CD8-positive, alpha-beta memory T cell (primary cell): ENCODE measurements at places on chromosomes 3 and 15.

- no peak for DNase-seq
Measured at GRCh38 chr3:27185231-27185989, 183.8 kb downstream of the NEK10 start.

DNA sequence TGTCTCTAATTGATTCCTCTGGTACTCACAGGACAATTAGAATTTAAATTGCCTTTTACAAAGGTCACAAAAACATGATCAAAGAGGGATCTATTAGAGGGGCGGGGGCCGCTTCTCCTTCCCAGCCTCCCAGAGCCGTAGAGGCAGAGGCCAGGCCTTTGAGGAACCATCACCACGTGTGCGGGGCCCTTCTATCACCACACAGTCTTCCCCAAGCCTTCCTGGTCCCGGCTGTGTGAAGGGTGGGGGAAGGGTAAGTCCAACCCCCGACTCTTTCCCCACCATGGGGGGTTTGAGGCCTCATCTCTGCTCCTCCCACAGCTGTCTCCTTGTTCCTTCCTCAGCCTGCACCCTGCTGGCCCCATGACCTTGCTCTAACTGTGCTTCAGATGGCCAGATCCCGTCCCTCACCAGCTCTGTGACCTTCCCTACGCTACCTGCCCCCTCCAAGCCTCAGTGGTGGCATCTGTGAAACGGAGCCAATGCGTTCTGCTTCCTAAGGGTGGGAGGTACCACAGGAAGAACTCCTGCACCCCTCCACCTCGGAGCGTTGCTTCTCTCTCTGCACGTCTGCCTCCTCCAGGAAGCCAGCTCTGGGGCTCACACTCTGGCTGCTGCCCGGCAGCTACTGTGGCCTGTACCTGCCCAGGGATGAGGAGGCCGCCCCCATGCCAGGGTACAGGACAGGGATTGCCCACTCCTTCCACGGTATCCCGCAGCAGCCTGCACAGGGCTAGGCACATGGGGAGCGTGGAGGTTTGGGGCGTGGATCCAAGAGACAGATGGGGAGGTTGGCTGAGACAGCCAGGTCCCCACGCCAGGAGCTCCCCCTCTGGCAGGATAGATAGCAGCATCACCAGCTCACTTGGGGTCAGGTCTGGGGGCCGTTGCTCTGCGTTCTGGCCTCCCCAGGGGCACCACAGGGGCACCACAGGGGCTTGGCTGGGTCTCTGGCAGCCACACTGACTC lies 83.8 kb downstream of the LINGO1 start:
- no peak for DNase-seq

- DNase-seq, result no peak
Measured at GRCh38 chr3:81742581-81742980, 18.9 kb downstream of the GBE1 start.

DNA sequence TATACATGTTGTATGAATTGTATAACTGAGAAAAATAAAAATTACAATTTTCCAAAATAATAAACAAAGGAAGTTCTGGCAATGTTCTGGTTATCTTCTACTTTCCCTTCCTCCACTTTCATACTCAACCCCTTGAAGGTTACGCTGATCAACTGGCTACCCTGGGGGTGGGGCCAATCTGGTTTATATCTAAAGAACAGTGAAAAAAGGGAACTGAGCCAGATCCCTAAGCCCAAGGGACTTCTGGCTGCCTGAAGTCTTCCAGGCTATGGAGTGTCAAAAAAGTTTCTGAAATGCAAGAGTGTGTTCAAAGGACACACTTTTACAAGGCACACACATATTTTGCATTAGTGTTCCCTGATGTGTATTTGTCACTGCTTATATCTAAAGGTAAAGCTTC lies 591.9 kb downstream of the ROBO1 start:
- DNase-seq, result no peak

DNA sequence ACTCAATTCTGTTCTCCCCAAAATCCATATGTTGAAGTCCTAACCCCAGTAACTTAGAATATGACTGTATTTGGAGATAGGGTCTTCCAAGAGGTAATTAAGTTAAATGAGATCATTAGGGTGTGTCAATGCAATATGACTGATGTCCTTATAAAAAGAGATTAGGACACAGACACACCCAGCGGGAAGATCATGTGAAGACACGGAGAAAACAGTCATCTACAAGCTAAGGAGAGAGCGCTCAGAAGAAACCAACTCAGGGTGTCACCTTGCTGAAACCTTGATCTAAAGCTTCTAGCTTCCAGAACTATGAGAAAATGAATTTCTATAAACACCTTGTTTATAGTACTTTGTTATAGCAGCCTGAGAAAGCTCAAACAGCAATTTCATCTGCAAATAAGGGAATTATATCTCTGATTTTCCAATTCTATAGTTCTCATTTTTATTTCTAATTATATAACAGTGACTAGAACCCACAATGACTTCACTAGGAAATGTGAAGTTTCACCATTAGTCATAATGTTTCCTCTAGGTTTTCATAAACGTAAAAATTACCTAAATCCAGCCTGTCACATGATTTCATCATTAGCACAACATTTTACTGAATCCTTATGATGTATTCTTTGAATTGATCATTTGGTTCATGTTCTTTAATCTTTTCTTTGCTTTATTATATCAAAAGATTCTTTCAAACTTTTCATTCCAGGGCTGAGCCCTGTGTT lies 459.1 kb upstream of the MDFIC2 start:
- DNase-seq, result no peak

DNA sequence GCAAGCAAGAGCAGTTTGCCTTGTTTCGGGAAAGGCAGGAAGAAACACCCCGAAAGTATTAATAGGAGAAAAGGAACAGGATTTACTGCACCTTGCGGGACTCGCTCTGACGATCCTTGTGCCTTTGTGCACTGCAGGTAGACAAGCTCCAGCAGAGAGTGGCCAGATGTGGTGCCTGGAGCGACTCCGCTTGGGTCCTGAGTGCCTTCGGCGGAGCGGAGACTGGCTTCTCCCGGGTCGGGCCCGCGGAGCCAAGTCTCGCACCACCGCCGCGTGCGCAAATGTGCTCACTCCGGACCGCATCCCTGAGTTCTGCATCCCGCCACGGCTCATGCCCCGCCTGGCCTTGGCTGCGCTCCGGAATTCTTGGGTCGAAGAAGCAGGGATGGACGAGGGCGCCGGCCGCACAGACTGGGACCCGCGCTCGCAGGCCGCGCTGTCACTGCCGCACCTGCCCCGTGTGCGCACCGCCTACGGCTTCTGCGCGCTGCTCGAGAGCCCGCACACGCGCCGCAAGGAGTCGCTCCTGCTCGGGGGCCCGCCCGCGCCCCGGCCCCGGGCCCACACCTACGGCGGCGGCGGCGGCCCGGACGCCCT lies 769 bp downstream of the C2CD4A start:
- DNase-seq, result peak; percentile 4

DNA sequence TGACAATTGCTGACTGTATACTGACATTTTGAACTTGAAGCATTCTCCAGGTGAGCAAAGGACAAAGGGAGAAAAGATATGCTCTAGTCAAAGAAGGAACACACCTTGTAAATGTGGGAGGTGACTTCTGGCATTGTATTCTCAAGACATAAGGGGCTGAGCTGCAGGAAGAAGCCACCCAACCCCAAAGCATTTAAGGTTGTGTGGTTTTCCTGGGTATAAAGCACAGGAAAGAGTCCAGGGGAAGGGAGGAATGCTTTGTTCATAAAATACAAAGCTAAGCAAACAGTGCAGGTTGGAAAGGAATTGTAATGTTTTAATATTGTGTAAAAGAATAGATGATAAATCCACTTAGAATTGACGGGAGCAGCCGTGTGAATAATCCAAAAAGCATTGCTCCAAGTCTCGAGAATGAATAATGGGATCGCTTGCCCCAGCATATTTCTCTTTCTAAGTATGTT lies 102.4 kb upstream of the LRIG1 start:
- no peak for DNase-seq

DNA sequence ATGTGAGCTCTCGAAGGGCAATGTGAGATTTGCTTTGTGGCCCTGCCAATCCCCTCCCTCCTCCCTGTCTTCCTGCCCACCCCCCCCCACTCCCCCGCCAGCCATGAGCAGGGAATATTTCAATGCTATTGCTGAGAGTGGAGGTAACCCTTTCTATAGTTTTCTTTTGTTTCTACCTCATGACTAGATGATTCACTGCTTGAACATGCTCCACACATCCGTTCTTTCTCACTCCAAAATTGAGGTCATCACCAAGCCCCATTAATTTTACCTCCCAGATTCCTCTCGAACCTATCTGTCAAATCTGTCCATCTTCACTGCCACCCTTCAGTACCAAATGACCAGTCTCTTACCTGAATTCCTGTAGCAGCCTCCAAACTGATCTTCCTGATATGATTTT lies 12.2 kb downstream of the ZNF774 start:
- DNase-seq, result no peak

DNA sequence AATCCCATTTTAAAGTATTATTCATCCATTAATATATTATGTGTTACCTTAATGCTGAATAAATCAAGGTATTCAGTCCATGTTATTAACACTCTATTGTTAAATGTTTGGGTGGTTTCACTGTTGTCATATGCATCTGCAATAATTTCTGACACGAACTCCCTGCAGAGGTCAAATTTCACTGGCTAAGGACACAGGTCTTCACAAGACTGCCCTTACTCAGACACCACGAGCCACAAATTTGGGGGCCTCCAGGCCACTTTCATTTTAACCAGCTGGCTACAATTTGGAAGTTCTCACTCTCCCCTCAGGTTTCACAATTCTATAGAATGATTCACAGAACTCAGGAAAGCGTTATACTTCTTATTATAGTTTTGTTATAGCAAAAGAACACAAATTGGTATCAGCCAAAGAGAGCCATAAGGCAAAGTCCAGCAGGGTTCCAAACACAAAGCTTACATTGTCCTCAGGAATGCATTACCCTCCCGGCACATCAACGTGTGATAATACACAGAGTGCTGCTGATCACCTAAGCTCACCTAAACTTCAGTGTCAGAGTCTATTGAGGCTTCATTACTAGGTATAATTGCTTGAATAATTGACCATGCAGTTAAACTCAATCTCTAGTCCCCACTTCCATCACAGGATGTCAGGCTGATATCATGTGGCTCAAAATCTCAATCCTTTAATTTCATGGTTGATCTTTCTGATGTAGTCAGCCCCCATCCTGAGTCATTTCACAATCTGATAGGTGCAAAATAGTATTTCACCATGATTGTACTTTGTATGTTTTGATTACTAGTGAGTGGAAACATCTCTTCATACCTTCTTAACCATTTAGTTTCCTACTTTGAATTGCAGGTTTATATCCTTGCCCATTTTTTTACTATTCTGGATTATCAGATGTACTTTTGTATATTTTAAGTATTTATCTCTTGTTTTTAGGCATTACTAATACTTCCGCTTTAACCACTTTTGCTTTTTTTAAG lies 441.4 kb upstream of the AGTR1 start:
- no peak for DNase-seq

DNA sequence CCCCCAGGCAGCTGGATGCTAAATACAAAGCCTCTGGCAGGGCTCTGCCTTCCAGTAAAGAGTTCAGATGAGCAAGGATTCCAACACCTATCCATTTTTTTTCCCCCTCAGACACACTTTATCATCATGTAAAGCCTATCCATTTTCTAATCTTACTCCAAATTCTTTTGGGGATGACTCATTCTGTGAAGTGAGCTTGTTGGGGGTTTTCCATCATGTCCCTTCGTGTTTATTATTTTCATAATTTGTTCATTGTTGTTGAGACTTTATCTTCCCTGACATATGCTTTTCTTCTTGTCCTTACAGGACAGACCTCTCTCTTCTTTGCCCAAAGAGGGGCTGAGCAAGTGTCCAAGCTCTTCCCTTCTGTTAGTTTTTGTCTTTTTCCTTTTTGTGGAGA lies 34.7 kb upstream of the SH3BP5 start:
- no peak for DNase-seq

- DNase-seq, result no peak
Measured at GRCh38 chr15:31235311-31236183, 91.1 kb upstream of the KLF13 start.

DNA sequence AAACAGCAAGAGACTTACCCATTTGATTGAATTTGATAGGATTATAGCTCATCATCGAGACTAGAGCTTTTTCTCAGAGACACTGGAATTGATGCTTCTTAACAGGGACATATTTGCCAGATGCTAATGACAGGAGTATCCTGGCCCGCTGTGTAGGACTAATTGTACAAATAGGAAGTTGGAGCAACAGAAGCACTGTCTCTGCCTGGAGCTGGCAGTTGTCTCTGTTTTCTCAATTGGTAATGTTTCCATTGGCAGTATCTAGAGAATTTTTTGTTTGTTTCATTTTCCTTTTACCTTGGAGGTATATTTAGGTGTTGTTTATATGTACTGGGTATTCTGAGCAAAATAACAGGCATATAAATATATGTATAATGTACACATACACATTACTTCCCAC lies 8.9 kb upstream of the PCOLCE2 start:
- DNase-seq, result no peak

GRCh38 chr3:172260381-172260780 lies 187.9 kb downstream of the GHSR start:
- DNase-seq, result no peak

- DNase-seq, result no peak
Measured at GRCh38 chr3:168094580-168094876, 1.2 kb downstream of the GOLIM4 start.

DNA sequence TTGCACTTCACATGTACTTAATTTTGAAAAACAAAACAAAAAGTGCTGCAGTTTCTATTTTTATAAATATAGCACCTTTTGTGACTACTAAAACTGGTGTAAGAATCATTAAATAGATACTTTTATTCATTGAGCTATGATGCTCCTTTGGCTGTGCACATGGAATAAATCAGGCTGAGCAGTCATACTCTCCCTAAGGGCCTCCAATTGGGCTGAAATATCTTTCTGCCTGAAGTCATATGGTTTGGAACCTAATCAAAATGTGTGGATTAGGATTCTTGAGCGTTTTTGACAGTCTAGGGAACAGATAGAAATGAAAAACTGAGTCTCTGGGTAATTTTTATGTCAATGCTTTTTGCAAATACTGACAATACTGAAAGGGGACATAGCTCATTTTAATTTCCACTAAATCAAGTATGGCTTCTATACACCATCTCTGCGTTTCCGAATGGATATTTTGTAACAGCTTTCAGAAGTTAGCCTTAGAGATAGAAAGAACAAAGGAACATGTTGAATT lies 392.2 kb upstream of the ROBO1 start:
- no peak for DNase-seq

DNA sequence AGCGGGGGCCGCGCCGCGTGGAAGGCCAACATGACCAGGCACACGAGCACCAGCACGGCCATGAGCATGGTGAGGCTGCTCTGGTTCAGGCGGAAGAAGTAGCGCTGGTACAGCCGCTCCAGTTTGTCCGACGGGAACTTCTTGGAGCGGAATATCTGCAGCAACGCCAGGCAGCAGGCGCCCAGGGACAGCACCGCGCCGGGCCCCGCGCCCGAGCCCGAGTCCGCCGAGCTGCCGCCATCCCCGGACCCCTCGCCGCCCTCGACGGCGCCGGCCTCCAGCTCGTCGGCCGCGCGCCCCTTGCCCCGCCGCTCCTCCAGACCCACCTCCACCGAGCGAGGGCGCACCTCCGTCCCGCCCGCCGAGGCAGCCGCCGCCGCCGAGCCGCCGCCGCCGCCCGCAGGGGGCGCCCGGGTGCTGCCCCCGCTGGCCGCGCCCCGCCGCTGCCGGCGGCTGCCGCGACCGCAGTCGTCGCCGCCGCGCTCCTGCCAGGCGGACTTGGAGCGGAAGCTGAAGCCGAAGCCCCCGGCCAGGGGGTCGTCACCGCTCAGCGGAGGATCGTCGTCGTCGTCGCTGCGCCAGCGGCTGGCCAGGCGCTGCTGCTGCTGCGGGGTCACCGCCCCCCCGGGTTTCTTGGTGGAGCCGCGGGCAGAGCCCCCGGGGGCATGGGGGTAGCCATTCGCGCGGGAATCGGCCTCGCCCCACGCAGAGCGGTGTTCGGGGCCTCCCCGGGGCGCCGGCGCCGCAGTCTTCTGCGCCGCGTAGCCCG lies 957 bp downstream of the ADCY5 start:
- peak; percentile 26 for DNase-seq

- peak; percentile 55 for DNase-seq
Measured at GRCh38 chr15:72117486-72118016, 399 bp downstream of the MYO9A start.
